ENCODE measurements at places on chromosomes 4 and X.

DNA sequence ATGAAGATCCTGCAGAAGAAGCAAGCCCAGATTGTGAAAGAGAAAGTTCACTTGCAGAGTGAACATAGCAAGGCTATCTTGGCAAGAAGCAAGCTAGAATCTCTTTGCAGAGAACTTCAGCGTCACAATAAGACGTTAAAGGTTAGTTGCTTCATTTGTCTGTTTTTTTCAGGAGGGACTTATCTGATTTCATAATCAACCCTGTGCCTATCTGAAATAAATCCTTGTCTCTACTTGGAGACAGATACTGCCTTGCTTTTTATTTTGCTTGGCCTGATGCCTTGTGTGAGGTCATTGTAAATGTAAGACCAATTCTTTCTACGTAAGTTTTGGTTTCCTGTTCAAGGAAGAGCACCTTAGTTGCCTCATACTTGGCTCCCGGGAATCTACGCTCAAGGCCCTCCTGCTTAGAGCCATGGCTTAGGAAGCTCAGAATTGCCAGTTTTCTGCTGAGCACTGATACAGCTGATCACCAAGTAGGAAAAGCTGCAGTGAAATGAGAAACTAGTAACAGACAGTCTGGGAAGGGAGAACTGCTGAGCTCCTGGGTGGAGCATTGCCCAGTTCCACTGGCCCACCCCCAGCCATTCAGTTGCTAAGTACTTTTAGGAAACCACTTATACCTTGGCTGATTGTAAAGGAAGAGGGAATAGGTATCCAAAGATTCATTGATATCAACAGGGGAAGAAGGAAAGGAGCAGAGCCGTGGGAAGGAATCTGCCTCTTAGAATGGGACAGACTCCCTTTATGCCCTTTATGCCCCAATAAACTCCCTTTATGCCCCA lies 41.8 kb downstream of the RBBP7 start:
- DNase-seq: no peak

DNA sequence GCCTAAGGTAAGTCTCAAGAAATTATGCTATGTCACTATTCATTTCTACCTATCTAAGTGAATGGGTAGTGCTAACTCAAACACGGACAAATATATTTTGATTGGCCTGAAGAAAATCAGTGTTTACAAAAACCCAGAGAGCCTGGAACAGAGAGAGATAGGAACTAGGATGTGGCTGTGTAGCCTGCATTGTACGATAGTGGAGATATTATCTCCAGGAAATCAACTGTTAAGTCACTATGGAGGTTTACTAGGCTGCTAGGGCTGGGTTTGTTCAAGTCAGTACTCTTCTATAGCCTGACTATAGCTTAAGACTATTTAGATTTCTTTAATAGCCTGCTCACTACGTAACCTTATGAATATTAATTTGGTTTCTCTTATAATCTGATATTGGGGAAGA lies 127.9 kb downstream of the TACR3 start:
- DNase-seq: no peak

- no peak for DNase-seq
These were observed 90.9 kb downstream of the EGF start for GRCh38 chr4:110003401-110004187.

DNA sequence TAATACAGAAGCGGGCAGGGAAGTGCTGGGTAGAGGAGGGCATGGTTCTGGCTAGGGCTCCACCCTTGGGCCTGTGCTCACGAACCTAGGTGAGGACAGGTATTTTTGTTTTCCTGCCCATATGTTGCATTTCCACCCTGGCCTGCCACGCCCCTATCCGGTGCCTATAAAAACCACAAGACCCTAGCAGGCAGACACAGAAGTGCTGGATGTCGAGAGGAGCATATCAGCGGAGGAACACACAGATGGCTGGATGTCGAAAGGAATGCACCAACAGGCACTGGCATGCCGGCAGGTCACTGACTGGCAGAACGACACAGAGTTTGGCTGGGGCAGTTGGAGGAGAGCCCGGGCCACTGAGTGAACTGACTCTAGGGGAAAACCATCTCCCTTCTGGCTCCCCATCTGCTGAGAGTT lies 316.6 kb upstream of the BOD1L1 start:
- no peak for DNase-seq

DNA sequence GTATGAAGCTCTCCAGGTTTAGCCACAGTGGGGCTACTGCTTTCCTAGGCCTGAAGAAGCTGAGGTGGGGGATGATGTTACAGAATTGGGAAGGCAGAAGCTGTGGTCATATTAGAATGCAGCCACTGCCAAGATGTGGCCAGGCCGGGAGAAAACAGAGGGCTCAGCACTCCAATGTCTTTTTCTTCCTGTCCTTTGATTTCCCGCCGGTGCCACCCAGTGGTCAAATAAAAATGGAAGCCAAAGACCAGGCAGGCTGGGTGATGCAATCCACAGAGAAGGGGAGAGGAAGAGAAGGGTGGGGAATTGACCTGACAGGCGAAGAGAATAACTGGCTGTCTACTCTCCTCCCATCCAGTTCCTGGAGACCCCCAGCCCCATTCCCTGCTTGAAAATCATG lies 94.9 kb upstream of the SHISA3 start:
- no peak for DNase-seq

GRCh38 chr4:94852616-94853015 lies 94.9 kb downstream of the BMPR1B start:
- DNase-seq: no peak

DNA sequence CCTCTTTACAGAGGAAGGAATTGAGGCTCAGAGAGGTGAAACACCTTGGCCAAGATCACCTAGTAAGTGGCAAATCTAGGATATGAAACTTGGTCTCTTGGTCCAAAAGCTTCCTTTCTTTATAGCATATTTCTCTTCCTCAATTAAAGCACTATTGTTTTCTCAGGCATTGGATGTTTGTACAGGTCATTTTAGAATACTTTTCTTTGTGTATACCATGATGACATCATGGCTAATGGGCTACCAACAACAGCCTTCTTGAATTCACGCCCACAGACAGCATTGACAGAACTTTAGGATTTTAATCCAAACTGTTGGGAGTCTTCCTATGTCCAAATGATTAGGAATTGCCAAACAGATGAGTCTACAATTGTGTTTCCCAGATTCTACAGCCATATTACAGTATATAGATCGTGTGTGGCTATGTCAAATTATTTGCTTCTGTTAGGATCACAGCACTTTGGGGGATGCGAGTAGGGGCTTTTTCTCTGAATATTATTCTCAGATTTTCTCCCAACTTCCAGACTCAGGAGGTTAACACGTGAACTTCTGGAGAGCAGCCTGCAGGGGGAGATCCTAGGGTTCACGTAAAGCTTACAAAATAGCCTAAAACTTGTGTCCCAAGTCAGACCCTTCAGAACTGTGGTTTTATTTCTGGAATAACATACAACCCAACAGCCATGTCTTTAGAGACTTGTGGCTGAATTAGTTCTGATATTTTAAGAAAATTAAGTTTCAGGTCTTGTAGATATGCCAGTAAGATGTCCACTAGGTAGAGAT lies 191.8 kb downstream of the SHROOM3 start:
- no peak for DNase-seq

DNA sequence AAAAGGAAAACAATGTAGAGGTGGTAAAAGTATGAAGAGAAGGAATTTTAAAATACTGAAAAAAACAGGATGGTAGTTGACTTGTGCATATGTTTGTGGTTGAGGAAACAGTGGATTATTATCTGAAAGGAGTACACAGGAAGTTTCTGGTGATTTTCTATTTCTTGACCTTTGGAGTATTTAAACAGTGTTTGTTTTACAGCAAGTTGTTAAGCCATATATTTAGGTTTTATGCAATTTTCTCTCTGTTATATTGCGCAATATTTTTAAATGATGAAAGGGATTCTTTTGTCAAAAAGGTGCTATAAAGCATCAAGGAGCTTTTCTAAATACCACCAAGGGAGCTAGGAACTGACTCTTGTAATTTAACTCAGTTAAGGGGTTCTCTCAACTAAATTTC lies 343.1 kb upstream of the MAOA start:
- no peak for DNase-seq

- DNase-seq: no peak
These were observed 41.7 kb upstream of the ABCG2 start for GRCh38 chr4:88200186-88200585.

- no peak for DNase-seq
These were observed 17.1 kb downstream of the HERC3 start for GRCh38 chr4:88609387-88609786.

- DNase-seq: no peak
These were observed 3.2 kb upstream of the TIGD2 start for GRCh38 chr4:89108091-89108490.

All from CD14-positive monocyte (primary cell).